ENCODE measurements at places on chromosomes 4 and X.

DNA sequence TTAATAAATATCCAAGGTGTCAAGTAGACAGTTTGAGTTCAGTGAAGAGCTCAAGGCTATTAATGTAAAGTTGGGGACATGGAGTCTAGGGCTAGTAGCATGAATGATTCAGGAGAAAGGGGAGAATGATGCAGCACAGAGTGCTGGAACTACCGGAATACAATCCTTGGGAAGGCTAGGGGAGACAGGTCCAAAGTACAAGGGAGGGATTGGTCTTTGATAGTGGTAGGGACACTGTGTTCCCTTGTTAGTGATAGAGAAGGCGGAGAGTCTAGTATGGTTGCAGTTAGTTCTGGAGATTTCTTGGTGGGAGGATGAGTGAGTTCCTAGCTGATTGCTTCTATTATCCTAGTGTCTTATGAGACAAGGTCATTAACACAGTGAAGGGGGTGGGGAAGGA, 8.7 kb downstream of the GCNA start:
- no peak for DNase-seq

- DNase-seq: no peak
These were observed 114.0 kb downstream of the SORCS2 start for GRCh38 chr4:7306021-7306965.

GRCh38 chr4:176945334-176945733, 152.6 kb upstream of the VEGFC start:
- DNase-seq: no peak

GRCh38 chr4:133385161-133385954, 236.3 kb downstream of the PCDH10 start:
- no peak for DNase-seq

DNA sequence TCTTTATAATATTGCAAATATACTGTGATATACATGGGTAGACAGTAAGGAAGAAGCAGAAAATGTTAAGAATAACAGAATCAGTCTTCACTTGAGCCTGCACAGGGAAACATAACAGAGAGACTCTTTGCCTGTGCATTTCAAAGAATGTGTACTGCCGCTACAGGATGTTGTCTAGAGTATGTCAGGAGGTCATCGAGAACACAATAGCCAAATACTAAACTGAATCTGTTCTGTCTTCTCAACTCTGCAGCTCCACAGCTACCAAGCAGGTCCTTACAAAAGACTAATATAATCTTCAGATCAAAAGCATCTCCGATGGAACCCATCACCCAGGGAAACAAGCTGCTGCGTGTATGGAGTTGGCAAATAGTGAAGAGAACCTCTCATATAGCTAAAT, 471.5 kb downstream of the PCDH10 start:
- DNase-seq: no peak

GRCh38 chr4:128155231-128155855, 94.2 kb downstream of the LARP1B start:
- no peak for DNase-seq

- no peak for DNase-seq
These were observed 365.8 kb upstream of the PITX2 start for GRCh38 chr4:110988722-110989121.

GRCh38 chr4:40782876-40783275, 33.1 kb downstream of the NSUN7 start:
- no peak for DNase-seq

- no peak for DNase-seq
These were observed 39.5 kb downstream of the AMOT start for GRCh38 chrX:112800971-112801775.

GRCh38 chrX:6149060-6149872, 79.4 kb downstream of the NLGN4X start:
- DNase-seq: no peak

DNA sequence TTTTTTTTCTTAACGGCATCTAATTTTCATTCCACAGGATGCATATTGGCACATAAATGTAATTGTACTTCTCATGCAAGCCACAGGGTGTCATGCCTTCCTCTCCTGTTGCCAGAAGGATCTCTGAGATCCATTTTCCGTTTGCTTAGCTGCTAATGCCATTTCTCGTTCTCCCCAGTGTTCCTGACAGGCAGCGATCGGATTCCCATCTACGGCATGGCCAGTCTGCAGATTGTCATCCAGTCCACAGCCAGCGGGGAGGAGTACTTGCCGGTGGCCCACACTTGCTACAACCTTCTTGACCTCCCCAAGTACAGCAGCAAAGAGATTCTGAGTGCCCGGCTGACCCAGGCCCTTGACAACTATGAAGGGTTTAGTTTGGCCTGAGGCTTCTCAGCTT, 8.9 kb upstream of the NAP1L5 start:
- DNase-seq: no peak

DNA sequence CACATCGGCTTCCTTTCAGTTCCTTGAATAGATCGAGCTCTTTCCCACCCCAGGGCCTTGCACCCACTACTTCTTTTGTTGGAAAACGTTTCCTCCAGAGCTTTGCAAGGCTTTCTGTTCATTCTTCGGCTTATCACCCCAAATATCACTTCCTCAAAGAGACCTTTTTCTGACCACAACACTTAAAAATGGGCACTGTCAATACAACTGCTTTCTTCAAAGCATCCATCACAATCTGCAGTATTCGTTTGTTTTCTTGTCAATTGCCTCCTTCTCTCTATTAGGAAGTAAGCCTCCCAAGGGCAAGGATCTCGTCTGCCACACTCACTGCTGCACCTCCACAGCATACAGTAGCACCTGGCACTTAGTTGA, 17.7 kb upstream of the CENPU start:
- no peak for DNase-seq

GRCh38 chrX:121635141-121635540, 587.7 kb downstream of the GLUD2 start:
- no peak for DNase-seq

DNA sequence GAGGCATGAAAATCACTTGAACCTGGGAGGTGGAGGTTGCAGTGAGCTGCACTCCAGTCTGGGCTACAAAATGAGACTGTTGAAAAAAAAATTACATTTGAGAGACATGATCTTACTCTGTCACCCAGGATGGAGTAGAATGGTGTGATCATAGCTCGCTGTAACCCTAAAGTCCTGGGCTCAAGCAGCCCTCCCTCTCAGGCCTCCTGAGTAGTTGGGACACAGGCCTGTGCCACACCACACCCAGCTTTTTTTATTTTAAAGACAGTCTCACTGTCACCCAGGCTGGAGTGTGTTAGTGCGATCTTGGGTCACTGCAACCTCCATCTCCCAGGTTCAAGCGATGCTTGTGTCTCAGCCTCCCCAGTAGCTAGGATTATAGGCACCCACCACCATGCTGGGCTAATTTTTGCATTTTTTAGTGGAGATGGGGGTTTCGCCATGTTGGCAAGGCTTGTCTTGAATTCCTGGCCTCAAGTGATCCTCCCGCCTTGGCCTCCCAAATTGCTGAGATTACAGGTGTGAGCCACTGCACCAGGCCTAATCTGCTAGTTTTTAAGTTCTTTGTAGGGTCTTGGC, 6.1 kb downstream of the RPS3A start:
- DNase-seq: no peak

GRCh38 chr4:6235901-6236640, 33.6 kb upstream of the WFS1 start:
- DNase-seq: no peak

DNA sequence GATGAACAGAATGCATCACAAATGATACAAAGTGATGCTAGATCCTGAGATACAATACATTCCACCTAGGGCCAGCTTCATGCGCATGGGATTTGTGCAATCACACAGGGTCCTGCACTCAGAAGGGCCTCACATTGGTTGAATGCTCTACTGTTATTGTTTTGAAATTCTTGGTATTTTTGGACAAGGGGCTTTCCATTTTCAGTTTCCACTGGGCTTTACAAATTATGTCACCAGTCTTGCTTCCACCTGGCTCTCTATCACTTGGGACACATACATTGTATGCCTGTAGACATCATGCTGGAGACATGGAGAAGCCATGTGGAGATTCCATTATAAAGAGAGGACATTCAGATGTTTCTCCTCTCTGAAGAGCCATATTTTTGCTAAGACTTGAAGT, 155.8 kb downstream of the NAA11 start:
- no peak for DNase-seq

DNA sequence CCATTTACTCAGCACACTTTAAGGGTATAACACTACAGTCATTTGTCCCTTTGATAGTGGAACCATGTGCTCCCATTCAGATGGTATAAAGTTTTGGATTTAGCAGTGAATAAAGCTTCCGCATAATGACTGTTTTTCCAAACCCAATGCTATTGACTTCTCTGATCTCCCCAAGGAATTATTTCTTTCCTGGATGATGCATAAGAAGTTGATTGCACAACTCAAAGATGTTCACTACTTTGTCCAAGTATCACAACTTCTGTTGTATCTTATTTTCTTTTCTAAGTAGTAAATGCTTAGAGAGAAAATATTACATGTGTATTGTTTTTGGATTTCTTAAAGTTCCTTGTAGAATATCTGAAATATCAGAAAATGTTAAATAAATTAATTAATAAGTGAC, 300.2 kb downstream of the GPM6A start:
- no peak for DNase-seq

DNA sequence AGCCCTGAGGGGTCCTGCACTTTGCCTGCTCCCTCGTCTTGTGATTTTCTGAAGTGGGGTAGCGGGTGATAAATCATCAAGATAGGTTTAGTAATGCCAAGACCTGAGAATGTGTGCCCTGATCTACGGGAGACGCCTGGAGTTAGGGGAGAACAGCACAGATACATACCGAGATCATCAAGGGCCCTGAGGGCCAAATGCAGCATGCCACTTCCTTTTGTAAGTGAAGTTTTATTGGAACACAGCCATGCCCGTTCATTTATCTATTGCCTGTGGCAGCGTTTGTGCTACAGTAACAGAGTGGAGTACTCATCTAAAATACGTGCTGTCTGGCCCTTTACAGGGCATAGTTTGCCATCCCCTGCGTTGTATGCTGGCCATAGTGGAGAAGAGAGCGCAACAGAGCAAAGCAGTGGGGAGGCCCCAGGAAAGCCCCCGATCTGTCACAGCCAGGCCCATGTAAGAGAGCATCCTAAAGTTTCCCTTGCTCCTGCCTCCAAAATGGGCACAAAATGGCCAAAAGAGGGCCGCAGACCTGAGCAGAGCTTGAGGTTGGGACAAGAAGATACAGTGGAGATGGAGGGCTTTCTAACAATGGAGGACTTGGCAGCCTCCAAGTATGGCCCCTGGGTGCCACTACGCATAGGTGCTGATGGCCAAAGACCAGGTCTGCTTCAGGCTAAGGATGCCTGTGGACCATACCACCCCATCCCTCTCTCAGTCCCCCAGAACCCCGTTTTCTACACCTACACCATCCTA, 167.0 kb downstream of the SMIM20 start:
- DNase-seq: no peak

GRCh38 chr4:85681221-85681657, 206.3 kb downstream of the ARHGAP24 start:
- DNase-seq: peak; percentile 66

DNA sequence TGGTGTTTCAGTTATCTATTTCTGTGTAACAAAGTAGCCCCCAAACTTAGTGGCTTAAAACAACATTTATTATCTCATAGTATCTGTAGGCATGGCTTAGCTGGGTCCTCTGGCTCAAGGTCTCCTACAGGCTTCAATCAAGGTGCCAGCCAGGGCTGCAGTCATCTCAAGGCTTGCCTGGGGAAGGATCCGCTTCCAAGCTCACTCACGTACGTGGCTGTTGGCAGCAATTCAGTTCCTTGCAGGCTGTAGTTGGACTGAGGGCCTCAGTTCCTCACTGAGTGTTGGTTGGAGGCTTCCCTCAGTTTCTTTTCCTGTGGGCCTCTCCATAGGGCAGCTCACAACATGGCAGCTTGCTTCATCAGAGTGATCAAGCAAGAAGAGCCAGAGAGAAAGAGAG, 9.3 kb downstream of the FAM120C start:
- no peak for DNase-seq

DNA sequence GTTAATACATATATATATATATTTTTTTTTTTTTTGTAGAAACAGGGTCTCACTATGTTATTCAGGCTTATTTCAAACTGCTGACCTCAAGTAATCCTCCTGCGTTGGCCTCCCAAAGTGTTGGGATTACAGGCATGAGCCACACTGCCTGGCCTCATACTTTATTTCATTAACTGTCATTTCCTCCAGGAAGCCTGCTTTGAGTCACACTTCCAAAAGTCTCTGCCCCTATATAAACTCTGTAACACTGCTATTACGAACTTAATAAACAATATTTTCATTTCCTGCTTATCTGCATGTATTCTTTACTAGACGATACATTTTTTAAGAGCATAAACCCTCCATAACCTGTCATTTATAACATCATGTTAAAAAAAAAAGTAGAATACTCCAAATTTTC, 167.2 kb downstream of the WDFY3 start:
- no peak for DNase-seq

- DNase-seq: no peak
These were observed 2618.6 kb downstream of the ARAP2 start for GRCh38 chr4:33625748-33626147.

DNA sequence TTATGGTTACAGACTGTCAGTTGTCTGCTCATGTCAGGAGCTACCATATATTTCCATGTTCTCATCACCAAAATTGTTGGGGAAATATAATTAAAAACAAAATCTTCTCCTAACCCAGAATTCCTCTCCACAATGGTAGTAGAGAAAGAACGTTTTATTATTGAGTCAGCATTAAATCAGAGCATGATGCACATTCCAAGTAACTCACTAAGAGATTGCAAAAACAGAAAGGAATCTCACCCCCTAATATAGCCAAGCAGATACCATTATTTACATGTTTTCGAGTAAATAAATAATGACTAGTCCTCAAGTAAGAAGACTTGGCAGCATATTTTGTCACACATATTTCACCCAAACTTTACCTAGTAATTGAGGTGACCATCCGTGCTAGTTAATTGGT, 36.2 kb upstream of the ARHGEF6 start:
- DNase-seq: no peak

GRCh38 chr4:106670976-106671375, 302.4 kb upstream of the GIMD1 start:
- no peak for DNase-seq

- DNase-seq: no peak
These were observed 130.9 kb downstream of the RNF150 start for GRCh38 chr4:141002323-141002805.

- no peak for DNase-seq
These were observed 113.5 kb upstream of the USP9X start for GRCh38 chrX:40971736-40972135.

DNA sequence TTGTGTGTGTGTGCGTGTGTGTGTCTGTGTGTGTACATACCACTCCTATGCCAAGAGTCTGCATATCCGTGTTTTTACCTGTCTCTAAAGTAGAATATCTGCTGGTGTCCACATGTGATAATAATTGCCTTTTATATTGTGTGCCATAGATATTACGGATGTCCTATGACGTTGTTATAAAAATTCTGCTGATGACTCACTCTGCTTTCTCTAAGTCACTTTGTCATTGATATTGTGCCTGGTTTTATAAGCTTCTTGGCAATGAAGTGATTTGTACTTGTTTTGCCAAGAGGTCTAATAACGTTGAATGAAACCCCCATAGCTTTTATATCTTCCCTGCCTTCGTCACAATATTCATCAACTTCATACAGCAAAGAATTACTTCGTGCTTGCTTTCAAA, 102.6 kb upstream of the C1GALT1C1 start:
- no peak for DNase-seq

GRCh38 chr4:17665346-17665745, 50.9 kb downstream of the MED28 start:
- peak; percentile 13 for DNase-seq

GRCh38 chrX:140434347-140434746, 70.5 kb downstream of the SOX3 start:
- no peak for DNase-seq

Measured in OCI-LY7 (cell line).